Activated CD4-positive, alpha-beta T cell treated with anti-CD3 and anti-CD28 coated beads for 36 hours (primary cell): ENCODE measurements at places on chromosomes 6 and 20. TPM values are rescaled to one million over a fixed set of nuclear protein-coding genes. Genes with fewer than 3 reads are reported as not detected.

The ASIP gene
- not detected for total RNA-seq

DNA sequence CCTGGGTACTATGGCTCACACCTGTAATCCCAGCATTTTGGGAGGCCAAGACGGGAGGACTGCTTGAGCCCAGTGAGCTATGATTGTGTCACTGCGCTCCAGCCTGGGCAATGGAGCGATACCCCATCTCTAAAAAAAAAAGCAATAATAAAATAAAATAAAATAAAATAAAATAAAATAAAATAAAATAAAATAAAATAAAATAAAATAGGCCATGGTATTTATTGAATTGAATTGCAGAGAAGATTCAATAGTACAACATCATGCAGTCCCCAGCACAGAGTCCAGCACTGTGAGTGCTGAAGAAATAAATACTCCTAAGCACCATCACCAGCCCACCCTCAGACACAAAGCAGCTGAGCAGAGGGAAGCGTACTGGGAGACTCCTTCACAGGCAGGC is 144.7 kb downstream of the RALGAPA2 start:
- DNase-seq = no peak

DNA sequence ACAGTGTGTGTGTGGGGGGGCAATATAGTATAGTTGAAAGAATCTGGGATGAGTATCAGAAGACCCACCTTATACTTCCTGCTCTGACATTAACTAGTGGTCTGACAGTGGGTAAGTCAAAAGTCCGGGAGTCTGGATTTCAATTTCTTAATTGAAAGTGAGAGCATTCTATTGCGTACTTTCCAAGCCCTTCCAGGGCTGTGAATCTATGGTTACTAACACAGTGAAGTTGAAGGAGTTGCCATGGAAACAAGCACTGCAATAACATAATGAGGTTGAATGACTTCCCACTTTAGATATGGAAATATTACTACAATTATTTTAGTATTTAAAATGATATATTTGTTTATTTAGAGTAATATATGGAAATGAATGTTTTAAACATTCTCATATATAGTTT is 80.2 kb downstream of the MLIP start:
- no peak for DNase-seq

GRCh38 chr20:46807998-46808397 is 86.6 kb upstream of the EYA2 start:
- no peak for DNase-seq

- DNase-seq = no peak
Observed at GRCh38 chr6:108711826-108712225, 136.4 kb upstream of the ARMC2 start.

The FOXC1 gene
- total RNA-seq = 0.05 TPM

The THBS2 gene
- not detected for total RNA-seq

The TRIM10 gene
- total RNA-seq = 0.16 TPM

GRCh38 chr6:34771727-34772126 is 14.4 kb downstream of the SNRPC start:
- no peak for DNase-seq

The SCUBE3 gene
- total RNA-seq = not detected

DNA sequence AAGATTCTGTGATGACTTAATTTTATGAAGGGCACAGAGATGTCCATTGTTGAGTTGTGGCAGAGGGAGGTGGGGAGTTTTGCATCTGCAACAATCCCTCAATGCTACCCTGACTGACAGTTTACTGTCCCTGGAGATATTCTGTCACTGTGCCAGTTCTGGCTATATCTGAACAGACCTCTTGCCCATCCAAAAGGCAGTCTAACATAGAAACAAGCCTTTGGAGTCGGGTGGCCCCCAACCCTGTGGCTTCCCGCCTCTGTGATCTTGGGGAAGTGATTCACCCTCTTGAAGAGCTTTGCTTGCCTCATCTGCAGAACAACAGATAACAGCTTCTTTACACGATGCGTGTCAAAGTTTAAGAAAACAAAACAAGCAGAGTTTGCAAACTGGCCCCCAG is 3.8 kb upstream of the E2F1 start:
- peak; percentile 78 for DNase-seq

GRCh38 chr6:20399518-20399917 is 2.2 kb upstream of the E2F3 start:
- no peak for DNase-seq

- DNase-seq = no peak
Observed at GRCh38 chr6:36478051-36478526, 35.3 kb downstream of the KCTD20 start.
